ENCODE measurements at places on chromosomes 2 and 18.

- no peak for DNase-seq
Observed at GRCh38 chr2:178401994-178402437, 49.0 kb downstream of the PRKRA start.

GRCh38 chr2:241463276-241464135 lies 44.9 kb downstream of the STK25 start:
- no peak for DNase-seq

GRCh38 chr2:37928377-37928776 lies 3.3 kb downstream of the RMDN2 start:
- DNase-seq = no peak

DNA sequence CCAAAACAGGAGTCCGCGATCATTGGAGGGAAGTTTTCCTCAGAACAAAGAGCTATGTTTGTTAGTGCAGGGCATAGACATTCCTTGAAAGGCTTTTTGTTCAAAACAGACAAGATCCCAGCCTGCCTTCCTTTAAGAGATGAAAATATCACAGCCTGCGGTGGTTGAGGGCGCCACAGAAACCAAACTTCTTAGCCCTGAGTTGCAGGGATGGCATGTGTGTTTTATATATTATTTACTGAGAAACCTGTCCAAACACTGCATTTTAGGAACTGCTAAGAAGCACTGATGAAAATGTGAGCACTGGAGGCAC lies 57.5 kb upstream of the TMEM178A start:
- DNase-seq = no peak

- no peak for DNase-seq
Observed at GRCh38 chr2:32755666-32756065, 127.8 kb downstream of the TTC27 start.

DNA sequence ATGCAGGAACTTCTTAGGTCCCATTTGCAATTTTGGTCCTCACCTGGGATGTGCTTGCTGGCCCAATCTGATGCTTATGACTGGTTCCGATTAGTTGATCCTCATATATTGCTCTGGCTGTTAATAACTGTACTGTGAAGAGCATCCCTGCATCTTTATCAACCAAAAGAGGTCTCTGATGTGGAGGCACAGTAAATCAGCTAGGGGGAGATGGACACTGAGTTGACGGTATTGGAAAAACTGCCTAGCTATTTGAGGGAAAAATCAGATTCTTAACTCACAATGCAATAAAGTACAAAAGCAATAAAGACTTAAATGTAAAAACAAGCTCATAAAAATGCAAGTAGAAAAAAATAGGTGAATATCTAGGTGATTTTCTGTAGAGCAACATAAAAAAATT lies 188.0 kb upstream of the TCF4 start:
- no peak for DNase-seq

DNA sequence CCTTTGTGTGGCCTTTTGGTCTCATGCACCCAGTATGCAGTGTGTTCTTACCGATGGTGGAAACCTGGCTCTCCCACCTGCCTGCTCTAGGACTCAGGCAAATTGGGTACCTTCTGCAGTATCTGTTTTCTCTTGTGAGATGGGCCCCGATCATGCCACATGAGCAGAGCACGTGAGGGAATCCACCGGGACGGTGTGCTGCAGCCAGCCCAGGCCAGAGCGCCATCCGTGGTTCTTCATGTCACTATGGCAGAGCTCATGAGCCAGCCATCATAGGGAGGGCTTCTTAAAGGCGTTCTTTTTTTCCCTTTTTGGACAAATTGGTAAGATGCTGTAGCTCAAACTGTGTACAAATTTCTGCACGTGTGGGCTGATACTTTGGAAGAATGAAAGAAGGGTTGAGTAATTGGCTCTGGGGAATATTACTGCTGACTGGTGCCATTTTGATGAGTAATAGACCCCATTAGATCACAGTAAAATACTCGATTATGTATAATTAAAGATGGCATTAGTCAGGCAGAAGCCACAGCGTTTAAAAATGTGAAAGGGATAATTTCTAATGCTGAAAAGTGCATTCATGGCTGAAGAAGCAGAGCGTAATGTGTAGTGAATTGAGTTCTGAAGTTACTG lies 19.2 kb downstream of the SH3RF3 start:
- DNase-seq = no peak

DNA sequence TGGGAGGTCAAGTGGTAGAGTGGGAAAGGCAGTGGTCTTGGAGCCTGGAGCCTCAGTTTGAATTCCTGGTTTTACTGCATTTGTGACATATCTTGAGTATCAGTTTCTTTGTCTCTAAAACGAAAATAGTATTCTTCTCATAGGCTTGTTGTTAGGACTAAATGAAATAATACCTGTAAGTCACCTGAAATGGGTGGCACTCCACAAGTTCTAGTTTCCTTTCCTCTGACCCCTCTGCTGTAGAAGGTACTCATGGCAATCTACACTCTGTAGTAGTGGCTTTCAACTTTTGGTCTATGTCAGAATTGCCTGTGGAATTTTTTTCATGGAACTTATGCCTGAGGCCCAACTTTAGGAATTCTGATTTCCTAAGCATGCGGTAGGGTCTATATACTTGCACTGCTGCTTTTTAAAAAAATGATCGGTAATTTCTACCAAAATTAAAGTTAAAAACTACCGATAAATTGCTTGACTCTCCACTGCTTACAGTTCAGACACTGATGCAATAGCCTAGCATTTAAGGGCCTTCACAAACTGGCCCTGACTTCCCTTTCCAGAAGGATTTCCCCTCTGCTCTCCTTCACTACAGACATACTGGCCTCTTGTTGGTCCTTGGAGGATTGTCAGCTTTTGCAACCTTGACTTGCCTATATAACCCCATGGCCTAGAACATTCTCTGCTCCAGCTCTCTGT lies 47.2 kb downstream of the PLEK start:
- no peak for DNase-seq

- DNase-seq = no peak
Observed at GRCh38 chr2:131431336-131431735, 44.6 kb upstream of the TUBA3D start.

DNA sequence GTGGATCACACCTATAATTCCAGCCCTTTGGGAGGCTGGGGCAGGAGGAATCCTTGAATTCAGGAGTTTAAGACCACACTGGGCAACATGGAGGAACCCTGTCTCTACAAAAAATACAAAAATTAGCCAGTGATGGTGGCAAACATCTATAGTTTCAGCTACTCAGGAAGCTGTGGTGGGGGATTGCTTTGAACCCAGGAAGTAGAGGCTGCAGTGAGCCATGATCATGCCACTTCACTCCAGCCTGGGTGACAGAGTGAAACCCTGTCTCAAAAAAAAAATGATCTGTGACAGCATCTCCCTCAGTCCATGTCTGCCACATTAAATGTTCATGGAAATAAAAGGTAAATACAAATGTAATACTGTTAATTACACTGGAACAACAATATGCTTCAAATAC lies 121.4 kb upstream of the COL5A2 start:
- DNase-seq = no peak

GRCh38 chr2:29405266-29405665 lies 290.1 kb downstream of the CLIP4 start:
- DNase-seq = no peak

DNA sequence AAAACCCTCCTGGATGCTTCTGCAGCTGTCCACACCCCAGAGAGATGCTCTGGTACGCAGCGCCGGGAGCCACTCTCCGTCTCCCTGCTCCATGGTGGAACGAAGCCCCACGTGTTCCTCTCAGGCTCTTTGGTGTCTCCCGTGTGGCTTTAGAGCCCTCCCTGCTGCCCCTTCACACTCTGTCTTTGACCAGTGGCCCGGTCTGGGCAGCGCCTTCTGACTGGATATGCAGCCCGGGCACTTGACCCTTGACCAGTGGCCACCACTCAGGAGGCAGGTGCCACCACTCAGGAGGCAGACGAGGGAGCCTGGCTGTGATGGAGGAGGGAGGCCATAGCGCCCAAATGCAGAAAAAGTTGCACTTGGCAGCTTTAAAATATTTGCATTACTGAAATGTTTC lies 214.5 kb upstream of the SALL3 start:
- DNase-seq = no peak

GRCh38 chr18:32422978-32423740 lies 47.5 kb downstream of the GAREM1 start:
- DNase-seq = no peak

DNA sequence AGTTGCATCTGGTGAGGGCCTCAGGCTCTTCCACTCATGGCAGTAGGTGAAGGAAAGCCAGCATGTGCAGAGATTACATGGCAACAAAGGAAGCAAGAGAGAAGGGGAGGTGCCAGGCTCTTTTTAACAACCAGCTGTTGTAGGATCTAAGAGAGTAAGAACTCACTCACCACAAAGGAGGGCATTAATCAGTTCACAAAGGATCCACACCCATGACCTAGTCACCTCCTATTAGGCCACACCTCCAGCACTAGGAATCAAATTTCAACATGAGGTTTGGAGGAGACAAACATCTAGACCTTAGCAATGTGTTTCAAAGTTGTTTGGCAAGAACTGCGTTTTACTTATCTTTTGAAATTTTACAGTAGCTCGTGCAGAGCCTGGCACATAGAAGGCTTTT lies 20.5 kb upstream of the REG3A start:
- DNase-seq = no peak

- DNase-seq = no peak
Observed at GRCh38 chr2:12797815-12798214, 81.1 kb downstream of the TRIB2 start.

DNA sequence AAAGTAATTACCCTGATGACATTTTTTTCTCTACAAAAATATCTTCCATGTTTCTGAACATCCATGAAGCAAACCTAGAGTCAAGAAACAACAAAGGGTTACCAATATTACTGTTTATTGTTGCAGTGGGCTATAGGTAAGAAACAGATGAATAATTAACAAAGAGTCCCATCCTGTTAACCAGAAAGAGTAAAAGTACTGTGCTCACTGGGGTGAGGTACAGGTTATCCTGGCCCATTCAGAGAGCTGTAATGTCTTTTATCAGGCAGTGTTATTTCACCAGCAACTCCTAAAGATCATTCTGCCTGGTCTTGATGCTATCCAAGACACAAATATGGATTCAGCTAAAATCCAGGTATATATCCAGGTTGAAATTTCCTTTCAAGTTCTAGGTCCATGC lies 754.9 kb downstream of the SATB2 start:
- DNase-seq = no peak

GRCh38 chr18:9951022-9951859 lies 37.4 kb downstream of the VAPA start:
- no peak for DNase-seq

DNA sequence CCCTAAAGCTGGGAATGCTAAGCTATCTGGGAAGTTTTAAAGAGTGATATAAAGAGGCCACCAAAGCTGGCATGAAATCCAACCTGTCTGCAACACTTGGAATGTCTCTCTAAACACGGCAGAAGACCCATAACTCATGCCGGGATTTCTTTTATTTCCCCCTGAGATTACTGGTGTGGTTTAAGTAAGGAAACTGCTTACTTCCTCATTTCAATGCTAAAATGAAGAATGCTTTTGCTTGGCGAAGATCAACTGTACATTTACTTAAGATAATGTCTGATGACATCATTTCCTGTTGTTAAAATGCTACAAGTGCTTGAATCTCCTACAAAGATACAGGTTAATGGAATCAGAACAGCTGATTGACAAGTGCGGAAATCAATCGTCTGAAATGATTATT lies 353.8 kb upstream of the SALL3 start:
- DNase-seq = no peak

- no peak for DNase-seq
Observed at GRCh38 chr2:84619794-84620371, 103.6 kb downstream of the DNAH6 start.

- no peak for DNase-seq
Observed at GRCh38 chr18:54883816-54884604, 55.7 kb downstream of the RAB27B start.

GRCh38 chr18:59272891-59273758 lies at the start of gene RAX:
Gene RAX (minus strand): TSS chr18:59273454. CDS start chr18:59273206, 248 bp downstream.
- DNase-seq = no peak

DNA sequence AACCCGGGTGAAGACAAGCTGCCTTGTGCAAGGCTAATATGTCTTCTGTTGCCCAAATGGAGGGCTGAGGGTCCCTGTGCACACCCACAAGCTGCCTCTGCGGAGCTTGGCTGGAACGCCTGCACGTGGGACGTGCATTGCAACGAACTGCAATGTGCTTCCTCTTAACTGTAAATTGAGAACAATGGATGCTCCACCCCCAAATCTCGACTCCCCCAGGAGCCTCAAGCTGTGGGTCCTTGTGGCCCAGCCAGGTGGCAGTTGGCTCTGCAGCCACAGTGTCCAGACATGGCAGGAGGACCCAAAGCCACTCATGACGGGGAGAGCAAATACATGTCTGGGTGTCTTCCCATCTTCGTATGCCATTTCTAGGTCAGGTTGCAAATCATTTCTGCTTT lies 90.1 kb downstream of the TWIST2 start:
- DNase-seq = no peak

GRCh38 chr2:120829633-120830025 lies 94.0 kb downstream of the GLI2 start:
- no peak for DNase-seq

GRCh38 chr2:127326289-127326945 lies 32.5 kb upstream of the ERCC3 start:
- DNase-seq = no peak

DNA sequence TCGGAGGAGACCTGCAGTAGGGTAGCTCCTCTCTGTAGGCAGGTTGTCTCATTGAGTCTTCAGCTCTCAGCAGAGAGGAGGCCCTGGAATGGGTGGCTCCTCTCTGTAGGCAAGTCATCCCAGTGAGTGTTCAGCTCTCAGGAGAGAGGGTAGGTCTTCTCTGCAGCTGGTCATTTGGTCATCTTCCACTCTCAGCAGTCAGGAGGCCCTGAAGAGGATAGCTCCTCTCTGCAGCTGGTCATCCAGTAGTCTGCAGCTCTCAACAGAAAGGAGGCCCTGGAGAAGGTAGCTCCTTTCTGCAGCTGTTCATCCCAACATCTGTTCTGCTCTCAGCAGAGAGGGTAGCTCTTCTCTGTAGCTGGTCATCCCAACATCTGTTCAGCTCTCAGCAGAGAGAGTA lies 26.0 kb upstream of the RUFY4 start:
- no peak for DNase-seq

GRCh38 chr2:224532931-224533330 lies 52.2 kb downstream of the CUL3 start:
- no peak for DNase-seq

GRCh38 chr2:241092677-241093076 lies 9.4 kb downstream of the MTERF4 start:
- no peak for DNase-seq

GRCh38 chr2:107374249-107374648 lies 452.4 kb upstream of the RGPD4 start:
- no peak for DNase-seq

GRCh38 chr18:21911551-21911950 lies 171.0 kb downstream of the MIB1 start:
- no peak for DNase-seq

- no peak for DNase-seq
Observed at GRCh38 chr2:8378016-8378810, 303.6 kb upstream of the ID2 start.

DNA sequence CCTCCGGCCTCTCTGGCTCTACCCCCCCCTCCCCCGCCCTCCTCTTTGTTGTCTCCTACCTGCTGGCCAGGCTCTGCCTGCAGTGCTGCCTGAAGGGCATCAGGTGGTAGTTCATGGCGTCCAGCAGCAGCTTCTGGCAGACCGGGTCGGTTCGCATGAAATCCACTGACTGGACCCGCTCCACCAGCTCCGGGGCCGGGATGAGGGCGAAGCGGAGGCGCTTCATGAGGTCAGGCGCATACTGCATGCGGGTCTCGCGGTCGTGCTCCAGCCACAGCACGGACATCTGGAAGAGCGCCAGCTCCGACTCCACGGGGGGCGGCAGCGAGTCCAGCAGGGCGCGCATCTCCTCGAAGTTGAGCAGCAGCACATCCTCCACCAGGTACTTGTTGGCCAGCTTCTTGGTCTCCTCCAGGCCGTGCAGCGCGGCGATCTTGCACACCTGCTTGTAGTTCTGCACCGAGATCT lies 3.2 kb downstream of the KLHL14 start:
- no peak for DNase-seq
